ENCODE measurements at places on chromosomes 2 and 18. TPM values are rescaled to one million over a fixed set of nuclear protein-coding genes. Genes with fewer than 3 reads are reported as not detected.

The DPP4 gene
- 39.1 TPM for total RNA-seq

The SH3RF3 gene
- total RNA-seq, result 7.8 TPM

The TIMM21 gene
- 27.2 TPM for total RNA-seq

The ZNF385B gene
- total RNA-seq, result not detected

The ELAC1 gene
- total RNA-seq, result 4.2 TPM

The TNFRSF11A gene
- total RNA-seq, result 3.8 TPM

Measured in smooth muscle cell of the pulmonary artery (primary cell).